Stimulated activated CD4-positive, alpha-beta T cell treated with anti-CD3 and anti-CD28 coated beads, Interleukin-12 subunit alpha, Interleukin-12 subunit beta, amount 100 ng/mL, for 48 hours (primary cell): ENCODE measurements at places on chromosomes 5 and 9.

GRCh38 chr5:33608344-33609041, 167.7 kb downstream of the TARS1 start:
- DNase-seq: no peak

DNA sequence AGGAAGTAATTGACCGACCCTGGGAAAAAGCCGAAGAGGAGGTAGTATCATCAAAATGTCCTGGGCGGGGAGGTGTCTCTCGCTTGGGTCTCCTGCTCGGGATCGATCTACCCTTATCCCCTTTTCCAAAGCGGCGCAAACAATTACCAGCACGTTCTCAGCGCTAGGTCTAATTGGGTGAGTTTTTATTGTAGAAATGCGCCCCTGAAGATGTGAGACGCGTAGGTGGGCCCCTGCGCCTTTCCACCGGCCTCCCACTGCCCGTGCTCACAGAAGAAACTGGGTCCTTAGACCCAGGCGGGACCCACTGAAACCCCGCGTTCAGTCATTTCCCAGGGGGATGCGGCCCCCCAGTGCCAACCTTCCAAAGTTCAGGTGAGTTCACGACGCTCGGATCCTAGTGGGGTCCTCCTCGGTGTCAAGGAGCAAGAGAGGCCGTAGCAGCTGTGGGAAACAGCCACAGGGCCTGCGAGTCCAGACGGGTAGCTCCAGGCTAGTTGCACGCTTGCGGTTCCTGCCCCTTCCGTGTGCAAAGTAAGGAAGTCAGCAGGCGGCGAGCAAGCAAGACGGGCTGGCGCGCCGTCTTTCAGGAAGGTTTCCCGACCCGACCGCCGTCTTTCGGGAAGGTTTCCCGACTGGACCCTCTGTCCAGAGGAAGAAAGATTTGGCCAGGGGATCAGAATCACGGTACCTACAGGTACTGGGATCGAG, 1.5 kb downstream of the SMIM32 start:
- DNase-seq: no peak

GRCh38 chr9:127132375-127132774, 9.9 kb upstream of the ANGPTL2 start:
- DNase-seq: no peak

GRCh38 chr9:1049641-1050040, 516 bp upstream of the DMRT2 start:
- DNase-seq: no peak

DNA sequence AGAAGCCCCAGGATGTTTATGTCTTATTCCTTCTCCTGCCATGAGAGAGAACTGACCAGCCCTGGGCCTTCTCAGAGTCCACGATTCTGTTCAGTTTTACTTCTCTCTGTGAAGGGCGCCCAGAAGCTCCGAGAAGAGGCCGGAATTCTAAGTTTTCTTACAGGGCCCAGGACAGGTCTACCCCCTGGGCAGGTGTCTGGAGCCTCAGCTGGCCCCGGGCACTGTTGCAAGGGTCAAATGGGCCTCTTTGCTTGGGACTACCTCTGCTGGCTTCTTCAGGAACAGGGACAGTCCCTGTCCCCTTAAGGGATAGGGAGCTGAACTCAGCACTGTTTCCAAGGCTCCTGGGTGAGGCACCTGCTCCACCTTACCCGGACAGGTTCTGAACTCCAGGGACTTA, 55.0 kb downstream of the RASGEF1C start:
- no peak for DNase-seq

DNA sequence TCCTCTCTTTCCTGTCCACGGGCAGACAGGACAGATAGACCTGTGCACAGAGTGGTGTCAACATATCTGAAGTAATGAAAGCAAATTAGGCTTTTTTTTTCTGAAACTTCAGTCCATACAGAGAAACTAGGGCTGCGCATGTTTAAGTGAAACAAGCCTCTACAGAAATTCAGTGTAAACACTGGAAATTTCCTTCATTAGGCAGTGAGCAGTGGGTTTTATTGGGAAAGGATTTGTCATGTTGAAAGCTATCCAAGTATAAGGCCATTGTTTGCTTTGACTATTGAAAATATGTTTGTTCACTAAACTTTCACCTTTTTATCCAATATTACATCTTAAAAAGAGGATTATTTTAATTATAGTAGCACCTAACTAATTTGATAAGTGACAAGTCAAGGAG, 161.2 kb downstream of the AOPEP start:
- no peak for DNase-seq

DNA sequence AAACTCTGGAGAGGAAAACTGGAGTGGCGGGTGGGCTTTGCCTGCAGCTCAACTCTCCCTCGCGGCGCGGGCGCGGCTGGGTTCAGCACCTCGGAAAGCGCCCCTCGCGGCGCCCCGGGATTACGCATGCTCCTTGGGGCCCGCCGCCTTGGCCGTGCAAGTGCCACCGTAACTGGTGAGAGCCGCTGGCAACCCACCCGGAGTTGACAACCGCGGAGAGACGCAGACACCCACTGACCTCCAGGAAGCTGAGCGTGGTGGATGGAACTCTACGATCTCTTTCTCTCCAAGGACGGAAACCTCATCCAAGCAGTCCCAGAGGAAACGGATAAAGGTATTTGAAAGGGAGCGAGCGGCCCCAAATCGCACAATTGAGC, 194 bp upstream of the RXFP3 start:
- peak; percentile 24 for DNase-seq

GRCh38 chr9:113563826-113564497, 100.4 kb downstream of the RGS3 start:
- DNase-seq: no peak

- peak; percentile 40 for DNase-seq
Observed at GRCh38 chr5:100901821-100902341, 1.2 kb downstream of the ST8SIA4 start.

DNA sequence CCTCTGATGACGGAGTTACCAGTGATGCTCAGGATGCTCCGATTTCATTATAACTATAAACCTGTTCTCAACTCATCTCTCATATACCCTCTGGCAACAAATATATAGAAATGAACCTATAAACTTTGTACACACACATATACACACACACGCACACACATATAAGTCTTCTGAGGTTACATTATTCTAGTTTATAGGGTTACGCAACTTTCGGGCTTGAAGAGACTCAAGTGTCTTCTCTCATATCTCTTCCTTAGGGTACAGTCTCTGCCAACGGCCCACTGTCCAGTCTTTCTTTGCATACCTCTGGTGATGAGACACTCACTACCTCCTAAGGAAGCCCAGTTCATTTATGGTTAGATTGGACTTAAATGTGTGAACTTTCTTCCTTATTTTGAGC, 69.4 kb upstream of the TBC1D2 start:
- no peak for DNase-seq

- DNase-seq: peak; percentile 16
Observed at GRCh38 chr9:69279084-69279731, 45.8 kb upstream of the ENTREP1 start.

- DNase-seq: no peak
Observed at GRCh38 chr5:172447646-172448365, 6.5 kb downstream of the SH3PXD2B start.

- DNase-seq: no peak
Observed at GRCh38 chr5:58009754-58010153, 450.1 kb downstream of the PLK2 start.

DNA sequence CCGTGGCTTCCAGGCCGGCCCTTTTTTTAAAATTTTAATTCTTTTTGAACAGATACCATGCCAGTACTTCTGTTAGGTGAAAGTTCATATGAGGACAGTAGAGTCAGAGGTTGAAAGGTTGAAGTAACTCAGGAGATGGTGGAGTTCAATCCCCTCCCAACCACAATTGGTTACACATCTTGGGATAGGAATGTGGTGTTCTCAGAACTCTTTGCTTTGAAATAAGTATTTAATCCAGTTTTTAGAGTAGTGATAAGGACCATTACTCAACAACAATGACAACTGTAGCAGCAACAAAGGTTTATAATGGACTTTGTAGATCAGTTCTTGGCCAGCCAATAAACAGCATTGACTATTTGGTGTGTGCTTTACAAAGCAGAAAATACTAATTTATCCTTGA, 116.0 kb downstream of the ARHGAP26 start:
- no peak for DNase-seq

- no peak for DNase-seq
Observed at GRCh38 chr5:151002681-151003502, 17.5 kb upstream of the GPX3 start.

GRCh38 chr5:8508231-8508630, 639.3 kb downstream of the MTRR start:
- no peak for DNase-seq

GRCh38 chr9:84701801-84702200, 32.3 kb downstream of the NTRK2 start:
- no peak for DNase-seq

DNA sequence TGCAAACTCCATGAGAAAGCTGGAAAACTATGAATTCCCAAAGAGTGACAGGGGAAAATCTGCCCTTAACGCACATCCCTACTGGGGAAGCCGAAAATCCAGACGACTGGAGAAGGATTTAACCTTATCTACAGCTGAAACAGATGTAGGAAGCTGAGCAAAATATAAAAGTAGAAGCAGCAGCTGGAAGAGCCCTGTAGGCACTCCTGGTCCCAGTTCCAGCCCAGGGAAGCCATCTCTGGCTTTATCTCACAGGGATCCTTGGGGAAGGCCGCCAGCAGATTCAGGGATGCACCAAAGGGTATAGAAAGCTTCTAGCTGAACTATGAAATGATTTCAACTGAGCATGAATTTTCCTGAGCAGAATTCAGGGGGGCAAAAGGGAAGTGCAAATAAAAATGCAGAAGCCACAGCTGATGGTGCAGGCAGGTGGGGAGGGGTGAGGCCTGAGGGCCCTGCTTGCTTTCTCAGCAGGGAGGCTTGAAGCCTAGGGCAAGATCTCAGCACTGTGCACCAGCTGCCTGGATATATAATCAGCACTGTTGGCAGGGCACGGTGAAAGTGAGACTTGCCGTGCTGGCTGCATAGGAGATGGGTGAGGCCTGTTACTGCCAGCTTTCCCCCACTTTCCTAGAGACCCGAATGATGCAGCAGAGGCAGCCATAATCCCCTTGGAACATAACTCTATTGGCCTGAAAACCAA, 2019.5 kb upstream of the NUDT12 start:
- no peak for DNase-seq

DNA sequence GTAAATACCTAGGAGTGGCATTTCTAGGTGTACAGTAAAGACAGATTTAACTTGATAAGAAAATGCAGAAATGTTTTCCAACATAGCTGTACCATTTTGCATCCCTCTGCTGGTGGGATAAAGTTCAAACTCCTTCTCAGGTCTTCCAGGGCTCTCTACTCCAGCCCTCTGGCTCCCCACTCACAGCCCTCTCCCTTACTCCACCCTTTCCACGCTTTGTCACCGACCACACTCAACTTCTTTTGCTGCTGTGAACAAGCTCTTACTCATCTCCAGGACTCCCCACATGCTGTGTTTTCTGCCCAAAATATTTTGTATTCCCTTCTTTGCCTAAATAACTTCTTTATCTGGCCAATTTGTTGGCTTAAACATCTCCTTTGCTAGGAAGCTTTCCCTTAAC, 90.6 kb upstream of the OSMR start:
- no peak for DNase-seq

GRCh38 chr5:84667576-84667975, 282.9 kb upstream of the EDIL3 start:
- DNase-seq: no peak

DNA sequence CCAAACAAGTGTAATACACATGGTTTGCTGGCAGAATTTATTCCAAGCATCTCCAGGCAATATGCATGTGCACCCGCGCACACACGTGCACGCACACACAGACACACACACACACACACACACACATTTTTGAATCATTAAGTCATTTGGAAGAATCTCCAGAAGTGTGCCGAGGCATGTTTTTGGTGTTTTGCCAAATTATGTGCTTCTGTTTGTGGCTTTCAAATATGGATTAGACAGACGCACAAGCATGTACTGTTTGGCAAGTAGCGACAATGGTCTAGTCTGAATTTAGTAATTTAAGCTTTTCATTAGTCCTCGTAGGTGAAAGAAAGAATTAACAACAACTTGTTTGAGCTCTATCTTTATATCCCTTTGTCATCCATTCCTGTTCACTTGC, 36.7 kb downstream of the NFIB start:
- DNase-seq: no peak

DNA sequence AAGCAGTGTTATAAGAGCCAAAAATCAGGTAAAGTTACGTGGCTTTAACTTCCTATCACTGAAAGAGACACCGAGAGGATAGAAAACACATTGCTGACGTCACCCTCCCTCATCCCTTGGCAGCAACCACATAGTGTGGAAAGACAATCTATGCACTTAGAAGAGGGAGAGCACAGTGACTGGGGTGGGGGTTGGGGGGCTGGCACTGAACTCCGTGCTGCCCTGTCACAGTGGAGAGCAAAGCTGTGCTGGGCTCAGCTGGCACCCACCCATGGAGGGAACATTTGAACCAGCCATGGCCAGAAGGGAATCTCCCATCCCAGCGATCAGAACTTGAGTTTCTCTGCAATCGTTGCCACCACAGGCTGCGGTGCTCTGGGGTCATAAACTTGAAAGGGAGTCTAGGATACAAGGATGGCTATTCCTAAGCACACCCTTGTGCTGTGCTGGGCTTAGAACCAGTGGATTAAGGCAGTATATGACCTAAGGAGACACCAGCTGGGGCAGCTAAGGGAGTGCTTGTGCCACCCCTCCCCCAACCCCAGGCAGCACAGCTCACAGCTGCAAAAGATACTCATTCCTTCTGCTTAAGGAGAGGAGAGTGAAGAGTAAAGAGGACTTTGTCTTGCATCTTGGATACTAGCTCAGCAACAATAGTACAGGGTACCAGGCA, 73.4 kb downstream of the KIAA0825 start:
- DNase-seq: no peak

DNA sequence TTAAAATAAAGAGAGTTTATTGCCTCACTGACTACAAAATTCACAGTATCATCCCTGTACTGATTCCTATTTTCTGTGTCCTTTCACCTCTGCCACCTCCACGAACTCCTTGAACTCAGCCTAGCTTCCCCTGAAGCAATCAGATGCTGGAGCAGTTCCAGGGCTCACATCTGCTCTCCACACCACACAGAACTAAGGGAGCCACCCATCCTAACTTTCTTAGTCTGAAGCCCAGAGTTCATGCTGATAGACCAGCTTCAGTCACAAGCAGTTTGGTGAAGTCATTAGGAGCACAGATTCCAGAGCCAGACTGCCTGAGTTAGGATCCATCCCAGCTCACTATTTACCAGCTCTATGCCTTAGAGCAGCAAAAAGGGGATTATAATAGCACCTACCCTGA, 15.6 kb upstream of the EPB41L4A start:
- no peak for DNase-seq

DNA sequence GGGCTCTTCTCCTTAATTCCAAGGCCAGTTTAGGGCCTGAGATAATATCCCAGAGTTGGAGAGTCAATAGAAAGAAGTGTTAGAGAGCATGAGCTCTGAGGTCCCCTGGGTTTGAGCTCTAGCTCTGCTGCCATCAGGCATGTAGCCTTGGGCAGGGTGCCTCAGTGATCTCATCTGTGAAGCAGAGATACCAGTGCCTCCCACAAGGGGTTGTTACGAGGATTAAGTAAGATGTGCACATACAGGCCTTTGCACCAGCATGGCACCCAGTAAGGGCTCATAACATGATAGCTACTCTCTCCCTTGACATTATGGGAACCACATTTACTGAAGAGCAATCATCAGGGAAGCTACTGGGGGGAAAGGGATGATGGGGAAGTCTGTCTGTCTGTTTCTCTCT, 265.7 kb downstream of the HSPA4 start:
- no peak for DNase-seq
